ENCODE measurements at places on chromosomes 3 and 15.

- DNase-seq, result no peak
Measured at GRCh38 chr15:101496198-101496986, 6.9 kb upstream of the PCSK6 start.

- DNase-seq, result no peak
Measured at GRCh38 chr3:133588784-133589465, 15.4 kb downstream of the CDV3 start.

- DNase-seq, result no peak
Measured at GRCh38 chr3:28994161-28994905, 286.5 kb upstream of the RBMS3 start.

GRCh38 chr3:168847291-168847883 is 751.7 kb upstream of the GOLIM4 start:
- DNase-seq, result no peak

DNA sequence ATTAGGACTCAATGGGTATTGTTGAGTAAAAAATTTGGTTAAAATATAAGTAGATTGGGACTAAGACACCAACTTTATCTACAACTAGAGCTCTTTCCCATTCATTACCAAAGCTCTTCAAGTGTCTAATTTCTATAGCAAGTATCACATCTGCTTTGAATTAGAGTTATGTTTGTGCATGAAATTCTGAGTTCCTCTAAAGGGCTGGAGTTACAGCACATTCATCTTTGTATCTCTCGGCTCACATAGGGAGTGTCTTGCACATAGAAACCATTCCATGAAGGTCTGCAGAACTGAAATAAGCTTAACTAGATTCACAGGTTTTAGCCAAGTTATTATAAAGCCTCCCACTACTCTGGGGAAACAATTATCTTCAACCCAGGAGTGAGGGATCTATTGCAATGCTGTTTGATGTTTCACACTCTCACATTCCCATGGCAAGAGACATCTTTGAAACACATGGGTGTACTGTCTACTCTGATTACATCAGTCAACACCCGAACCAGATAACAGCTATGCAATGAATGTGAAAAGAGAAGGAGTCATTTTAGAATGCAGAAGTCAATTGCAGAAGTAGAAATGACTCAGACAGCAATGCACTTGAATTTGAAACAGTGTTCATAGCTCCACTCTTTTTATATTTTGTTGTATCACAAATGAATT is 93.1 kb upstream of the KBTBD8 start:
- no peak for DNase-seq

GRCh38 chr3:161371441-161372320 is at the start of gene SPTSSB:
TSS of gene SPTSSB (minus strand) at chr3:161371517. CDS start at chr3:161346323, 25,194 bp downstream.
- DNase-seq, result peak; percentile 40

- DNase-seq, result no peak
Measured at GRCh38 chr3:16545413-16546185, 32.1 kb upstream of the RFTN1 start.

DNA sequence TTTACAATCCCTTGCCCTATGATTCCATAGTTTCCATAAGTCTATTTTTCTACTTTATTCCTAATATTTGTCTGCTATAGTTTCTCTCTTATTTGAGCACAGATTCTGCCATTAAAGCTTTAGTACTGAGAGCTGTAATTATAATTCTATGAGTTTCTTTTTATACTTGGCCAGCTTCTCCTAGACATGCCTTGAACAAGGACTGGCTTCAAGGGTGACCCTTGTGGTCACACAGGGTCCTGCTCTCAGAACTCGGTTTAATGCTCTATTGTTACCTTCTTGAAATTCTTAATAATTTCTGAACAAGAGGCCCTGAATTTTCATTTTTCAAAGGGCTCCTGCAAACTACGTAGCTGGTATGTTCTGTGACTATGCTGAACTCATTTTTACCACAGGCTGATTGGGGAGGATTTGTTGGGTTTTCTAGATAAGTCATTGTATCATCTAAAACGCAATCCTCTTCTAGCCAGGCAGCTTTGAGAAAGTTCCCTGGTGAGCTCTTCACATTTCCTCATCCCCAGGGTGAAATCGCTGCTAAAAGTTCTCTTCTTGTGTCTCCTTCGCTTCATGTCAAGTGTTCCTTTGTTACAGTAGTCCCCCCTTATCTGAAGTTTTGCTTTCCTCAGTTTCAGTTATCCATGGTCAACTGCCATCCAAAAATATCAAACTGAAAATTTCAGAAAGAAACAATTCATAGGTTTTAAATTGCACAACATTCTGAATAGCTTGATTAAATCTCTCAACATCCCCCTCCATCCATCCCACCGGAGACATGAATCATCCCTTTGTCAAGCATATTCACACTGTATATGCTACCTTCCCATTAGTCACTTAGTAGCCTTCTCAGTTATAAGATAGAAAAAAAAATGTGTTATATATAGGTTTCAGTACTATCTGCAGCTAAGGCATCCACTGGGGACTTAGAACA is 12.6 kb upstream of the PLCL2 start:
- DNase-seq, result no peak

DNA sequence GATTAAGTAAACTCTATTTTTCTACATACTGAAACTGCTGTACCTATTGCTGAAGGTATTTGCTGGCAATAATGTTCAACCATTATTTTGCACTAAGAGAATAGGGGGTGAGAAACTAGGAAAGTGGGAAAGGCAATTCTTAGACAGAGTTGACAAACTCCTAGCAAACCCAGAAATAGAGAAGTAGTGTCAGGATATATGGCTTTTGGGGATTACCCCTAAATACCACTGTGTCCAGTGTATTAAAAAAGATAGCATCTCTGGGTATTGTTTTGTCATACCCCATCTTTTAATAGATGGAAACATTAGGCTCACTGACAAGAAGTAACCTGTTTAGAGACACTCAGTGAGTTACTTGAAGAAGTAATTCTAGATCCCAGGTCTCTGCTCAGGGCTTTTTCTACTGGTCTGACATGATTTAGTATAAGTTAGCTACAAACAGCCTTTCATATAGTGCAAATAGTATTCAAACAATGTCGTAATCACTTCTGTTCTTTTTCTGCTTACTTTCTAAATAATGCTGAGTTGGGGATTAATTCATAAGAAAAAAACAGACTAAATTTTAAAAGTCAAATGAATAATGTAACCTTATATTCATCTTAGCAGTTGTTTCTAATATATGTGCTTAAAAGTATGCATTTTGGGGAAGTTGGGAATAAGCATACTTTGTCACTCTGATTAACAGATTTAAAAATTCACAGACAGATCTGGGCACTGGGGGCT is 107.2 kb downstream of the IL1RAP start:
- DNase-seq, result no peak

DNA sequence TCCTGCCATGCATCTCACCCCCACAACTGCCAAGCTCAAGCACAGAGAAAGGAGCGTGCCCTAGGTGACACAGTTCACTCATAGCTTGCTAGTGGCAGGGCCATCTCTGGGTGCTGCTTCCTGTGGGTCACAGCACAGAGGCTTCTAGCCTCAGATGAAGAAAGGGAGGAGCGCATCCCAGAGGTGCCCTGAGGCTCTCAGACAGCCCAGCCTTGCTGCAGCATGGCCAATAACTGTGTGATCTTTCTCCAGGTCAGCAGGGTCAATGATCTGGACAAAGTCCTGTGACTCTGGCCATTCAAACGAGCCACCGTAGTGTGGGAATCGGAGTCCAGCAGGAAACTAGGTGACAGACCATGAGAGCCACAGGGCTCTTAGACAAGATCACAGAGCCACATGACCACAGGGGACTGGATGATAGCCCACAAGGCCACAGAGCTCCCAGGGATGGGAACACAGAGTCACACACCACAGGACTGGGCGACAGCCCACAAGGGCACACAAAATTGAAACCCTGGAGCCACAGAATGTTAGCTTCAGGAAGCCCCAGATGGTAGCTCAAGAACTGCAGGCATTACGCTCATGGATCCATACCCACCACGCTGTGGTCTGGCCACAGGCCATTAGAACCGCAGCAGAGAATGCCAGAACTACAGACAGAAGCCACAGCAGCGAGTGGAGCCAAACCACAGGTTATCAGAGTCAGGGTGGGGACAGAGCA is 25.9 kb upstream of the GRIP2 start:
- DNase-seq, result no peak

- no peak for DNase-seq
Measured at GRCh38 chr15:98938105-98938417, 69.5 kb downstream of the PGPEP1L start.

DNA sequence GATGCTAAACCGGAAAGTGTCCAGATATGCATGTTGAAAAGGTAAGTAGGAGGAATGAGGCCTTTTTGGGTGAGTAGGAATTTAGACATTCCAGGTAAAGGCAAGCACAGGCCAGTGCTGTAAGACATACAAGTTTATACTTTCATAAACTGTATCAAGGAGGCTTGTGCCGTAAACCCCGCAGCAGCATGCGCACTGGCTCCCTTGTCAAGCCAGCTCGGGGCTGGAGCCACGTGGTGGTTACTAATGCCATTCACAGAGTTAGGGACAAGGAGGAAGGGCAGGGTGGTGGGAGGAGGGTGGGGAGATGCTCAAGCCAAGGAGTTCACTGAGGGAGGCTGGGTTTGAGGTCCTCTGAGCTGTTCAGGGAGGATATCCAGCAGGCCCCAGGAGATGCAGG is 35.8 kb downstream of the PLD1 start:
- DNase-seq, result no peak

- no peak for DNase-seq
Measured at GRCh38 chr3:119894195-119894594, 112.3 kb downstream of the NR1I2 start.

DNA sequence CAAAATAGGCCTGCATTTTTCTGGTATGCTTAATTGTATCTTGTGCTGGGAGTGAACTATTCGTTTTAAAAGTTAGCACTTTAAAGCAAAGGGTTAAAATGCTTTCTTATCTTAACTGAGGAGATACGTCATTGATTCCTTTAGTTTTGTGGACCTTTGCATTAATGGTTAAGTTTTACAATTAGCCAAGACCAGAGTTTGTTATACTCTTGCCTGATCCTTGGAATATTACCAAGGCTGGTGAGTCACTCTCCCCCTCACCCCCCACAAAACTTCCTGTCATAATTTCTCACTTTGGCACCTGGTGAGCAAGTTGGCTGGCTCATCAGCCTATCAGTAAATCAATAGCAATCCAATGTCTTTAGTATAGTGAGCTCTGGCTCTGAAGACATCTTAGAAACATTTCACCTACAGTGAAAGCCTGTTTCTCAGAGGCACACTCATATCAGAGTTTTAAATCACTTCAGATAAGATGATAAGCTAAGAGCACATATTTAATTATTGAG is 26.7 kb downstream of the SLC2A2 start:
- DNase-seq, result no peak

DNA sequence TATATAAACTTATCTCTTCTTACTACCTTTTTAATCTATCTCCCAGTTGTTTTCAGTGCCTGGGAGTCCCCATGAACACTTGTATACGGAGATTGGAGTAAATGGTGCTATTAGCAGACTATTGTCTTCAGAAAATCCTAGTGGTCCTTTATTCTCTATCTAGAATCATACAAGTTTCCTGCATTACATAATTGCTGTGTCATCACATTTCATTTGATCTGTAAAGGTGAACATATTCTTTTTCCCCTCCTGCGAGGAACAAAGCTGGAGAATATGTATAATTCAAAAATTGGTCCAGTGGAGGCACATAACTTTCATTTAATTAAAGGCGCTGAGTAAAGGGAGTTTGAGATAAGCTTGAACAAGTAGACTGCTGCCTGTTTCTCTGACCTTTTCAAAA is 324.8 kb downstream of the FEZF2 start:
- DNase-seq, result no peak

GRCh38 chr15:74212494-74212893 is 9.9 kb upstream of the STRA6 start:
- no peak for DNase-seq

GRCh38 chr15:56232058-56232457 is 11.6 kb downstream of the RFX7 start:
- no peak for DNase-seq

DNA sequence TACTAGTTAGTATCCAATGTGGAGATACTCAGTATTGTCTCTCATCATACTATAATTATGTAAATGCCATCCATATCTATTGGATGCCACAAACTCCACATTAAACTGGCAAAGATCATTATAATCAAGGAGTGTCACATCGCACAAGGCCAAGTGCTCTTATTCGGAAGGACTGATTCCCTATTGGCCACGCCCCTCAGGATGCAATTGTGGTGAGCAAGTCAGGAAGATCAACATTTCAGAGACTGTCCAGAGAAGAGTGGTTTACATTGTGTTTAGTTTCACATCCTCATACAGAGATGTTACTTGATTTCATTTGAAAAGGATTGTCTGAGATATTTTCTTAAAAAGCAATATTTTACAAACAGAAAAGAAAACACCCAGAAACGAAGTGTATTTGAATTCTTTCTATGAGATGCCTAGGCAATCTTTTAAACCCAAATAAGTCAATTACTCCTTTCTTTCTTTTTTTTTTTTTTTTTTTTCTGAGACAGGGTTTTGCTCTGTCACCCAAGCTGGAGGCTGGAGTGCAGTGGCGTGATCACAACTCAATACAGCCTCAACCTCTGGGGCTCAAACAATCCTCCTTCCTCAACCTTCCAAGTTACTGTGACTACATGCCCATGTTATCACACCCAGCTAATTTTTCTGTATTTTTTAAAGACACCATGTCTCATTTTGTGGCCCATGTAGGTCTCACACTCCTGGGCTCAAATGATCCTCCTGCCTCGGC is 369.1 kb downstream of the RBMS3 start:
- DNase-seq, result peak; percentile 24

DNA sequence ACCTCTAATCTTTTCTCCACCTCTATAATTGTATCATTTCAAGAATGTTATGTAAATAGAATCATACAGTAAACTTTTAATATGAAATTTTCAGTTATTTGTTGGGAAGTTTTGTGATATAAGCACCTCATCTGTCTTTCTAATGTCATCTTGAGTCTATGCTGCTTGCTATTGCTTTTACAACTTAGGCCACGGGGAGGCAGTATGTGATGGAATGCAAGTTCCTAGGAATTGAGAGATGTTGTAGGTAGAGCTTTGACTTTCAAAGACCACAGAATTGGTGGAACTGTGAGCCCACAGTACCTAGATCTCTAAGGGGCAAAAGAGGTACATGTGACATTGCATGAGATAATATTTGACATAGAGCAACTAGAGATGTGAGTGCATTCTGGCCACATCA is 328.3 kb downstream of the MFSD1 start:
- DNase-seq, result no peak

DNA sequence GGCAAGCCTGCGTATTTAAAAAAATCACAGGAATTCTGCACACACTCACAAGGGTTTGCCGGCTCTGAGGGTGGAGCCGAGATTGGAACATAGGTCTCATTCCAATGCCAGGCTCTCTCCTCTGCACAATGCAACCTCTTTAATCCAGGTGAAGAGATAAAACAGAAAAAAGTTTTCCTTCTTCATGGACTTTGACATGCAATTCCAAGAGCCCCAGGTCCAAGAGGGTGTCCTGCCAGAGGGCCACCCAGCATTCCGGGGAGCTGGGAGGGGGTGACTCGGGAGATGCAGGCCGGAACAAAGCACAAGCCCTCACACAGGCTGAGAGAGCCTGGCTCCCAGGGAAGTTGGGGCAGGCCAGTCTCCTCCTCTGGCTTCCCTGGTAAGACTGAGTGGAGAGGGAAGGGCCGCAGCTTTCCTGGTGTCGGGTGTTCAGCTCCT is 6.7 kb upstream of the SLC12A8 start:
- DNase-seq, result no peak

GRCh38 chr3:14827776-14828175 is 9.0 kb downstream of the FGD5 start:
- no peak for DNase-seq
